ENCODE measurements at places on chromosomes 16 and 17.

DNA sequence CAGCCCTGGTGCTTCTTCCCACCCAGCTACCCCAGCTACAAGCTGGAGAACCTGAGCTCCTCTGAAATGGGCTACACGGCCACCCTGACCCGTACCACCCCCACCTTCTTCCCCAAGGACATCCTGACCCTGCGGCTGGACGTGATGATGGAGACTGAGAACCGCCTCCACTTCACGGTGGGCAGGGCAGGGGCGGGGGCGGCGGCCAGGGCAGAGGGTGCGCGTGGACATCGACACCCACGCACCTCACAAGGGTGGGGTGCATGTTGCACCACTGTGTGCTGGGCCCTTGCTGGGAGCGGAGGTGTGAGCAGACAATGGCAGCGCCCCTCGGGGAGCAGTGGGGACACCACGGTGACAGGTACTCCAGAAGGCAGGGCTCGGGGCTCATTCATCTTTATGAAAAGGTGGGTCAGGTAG is 3.6 kb downstream of the GAA start:
- no peak for DNase-seq

DNA sequence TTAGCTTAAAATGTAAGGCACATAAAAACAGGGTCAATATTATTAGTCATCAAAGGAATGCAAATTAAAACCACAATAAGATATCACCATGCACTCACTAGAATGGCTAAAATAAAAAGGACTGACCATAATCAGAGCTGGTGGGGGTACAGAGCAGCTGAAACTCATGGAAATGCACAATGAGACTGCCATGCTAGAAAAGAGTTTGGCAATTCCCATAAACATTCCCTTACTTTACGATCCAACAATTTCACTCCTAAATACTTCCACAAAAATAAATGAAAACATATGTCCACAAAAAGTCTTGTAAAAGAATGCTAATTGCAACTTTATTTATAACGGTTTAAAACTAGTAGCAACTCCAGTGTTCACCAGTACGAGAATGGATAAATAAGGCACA is 36.1 kb upstream of the ERCC4 start:
- DNase-seq = no peak

DNA sequence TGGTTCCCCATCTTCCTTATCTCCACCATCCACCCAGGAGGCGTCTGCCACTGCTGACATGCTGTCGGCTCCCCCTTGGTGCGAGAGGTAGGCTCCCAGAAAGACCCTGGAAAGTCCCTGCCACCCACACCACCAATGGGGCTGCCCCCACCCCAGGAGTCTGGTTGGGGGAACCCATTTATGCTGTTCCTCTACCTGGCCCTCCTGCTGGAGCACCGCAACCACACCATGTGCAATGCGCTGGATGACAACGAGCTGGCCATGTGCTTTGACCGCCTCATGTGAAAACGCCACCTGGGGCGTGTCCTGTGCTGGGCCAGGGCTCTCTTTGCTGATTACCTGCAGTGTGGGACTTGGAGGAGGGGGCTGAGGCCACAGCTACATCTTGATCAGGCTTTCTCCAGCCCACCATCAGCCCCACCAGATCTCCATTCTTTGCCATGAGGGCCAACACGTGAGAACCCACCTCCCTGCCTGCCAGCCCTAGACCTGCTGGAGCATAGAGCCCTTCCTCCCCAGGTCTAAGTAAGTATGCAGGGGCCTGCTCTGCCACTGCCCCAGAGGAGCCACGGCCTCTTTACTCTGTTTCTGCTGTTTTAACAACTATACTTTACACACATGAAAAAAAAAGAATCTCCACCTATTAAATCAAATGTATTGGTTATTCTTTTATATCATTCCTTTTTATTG is 7.9 kb upstream of the ALDH3A1 start:
- no peak for DNase-seq

DNA sequence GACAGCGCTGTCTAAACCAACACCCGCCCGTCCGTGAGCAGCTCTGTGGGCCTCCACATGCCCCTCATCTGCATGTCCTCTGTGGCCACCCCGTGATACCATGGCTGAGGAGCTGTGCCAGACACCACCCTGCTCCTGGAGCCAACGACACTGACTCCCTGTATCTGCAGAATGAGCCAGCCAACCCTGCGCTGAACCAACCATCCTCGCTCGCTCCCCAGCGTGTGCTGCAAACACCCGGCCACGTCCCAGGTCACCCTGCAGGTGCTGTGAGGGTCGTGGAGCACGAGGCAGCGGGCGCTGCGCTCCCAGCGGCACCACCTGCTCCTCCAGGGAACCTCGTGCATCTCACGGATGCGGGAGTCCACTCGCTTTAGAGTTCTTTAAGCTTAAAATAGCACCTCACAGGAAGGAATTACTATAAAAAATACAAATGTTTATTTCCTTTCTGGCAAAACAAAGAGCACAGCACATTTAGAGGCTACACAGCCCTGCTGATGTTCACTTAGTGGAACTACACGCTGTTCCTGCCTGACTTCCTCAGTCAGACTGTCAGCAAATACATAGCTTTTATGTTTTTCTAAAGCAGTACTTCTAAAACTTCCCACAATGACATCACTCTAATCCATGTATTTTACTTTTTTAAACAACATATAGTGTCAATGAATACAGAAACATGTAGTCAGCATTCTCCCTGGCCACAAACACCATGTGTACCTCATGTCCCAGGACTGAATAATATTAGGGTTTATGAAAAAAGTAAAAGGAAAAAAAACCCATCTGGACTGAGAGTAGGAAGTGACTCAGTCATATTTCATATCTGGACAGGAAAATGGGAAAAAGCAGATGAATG is 43.5 kb downstream of the MAP1LC3B start:
- DNase-seq = no peak

DNA sequence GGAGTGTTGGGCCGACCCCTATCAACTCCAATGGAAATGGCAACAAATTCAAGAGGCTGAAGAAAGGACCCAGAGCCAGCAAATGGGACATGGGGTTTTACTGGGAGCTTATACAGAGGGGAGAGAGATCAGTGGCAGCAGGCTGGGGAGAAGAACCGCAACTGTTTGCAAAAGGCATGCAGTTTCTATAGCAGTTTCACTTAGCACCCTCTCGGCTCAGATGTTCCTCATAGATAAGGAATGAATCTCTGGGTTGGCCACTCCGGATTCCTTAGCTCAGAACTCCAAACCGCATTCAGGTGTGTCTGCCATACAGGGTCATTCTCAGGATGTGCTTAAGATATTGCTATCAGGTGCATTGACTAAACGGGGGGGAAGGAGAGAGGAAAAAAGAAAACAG is 71.1 kb upstream of the RPL38 start:
- DNase-seq = no peak

GRCh38 chr16:88983771-88984687 is 7.0 kb upstream of the CBFA2T3 start:
- DNase-seq = no peak

DNA sequence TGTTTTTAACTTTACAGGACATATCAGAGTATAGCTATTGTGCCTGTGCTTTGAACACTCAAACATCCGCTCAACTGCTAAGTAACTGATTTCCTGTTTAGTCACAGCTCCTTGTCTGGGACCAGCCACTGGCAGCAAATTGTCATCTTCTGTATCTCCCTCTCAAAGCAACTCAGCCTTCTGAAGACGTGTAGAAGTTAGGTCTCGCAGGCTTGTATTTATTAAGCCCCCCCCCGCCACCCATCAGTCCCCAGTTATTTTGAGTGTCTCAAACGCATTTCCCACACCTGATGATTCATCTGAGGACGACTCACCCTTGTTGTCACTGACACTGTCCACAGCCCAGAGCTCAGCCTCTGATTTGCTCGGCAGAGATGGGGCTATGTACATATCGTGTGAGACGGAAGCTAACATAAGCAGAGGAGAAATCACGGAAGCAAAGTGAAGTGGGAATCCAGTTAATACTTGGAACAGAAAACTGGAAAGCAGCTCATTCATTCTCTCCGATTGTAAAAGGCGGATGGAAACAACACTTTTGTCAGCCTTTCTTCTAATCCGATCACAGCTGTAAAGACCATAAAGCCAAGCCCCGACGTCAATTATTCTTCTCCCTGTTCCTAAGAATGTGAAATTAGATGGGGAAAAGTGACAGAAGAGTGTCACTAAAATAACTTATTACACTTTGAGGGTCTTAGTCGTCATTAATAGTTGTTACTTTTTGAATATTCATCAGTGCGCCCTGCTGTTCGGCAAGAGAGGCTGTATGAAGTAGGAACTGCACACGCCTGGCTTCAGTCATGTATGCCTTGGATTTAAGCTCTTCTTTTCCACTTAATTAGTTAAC is 64.2 kb downstream of the PITPNC1 start:
- peak; percentile 77 for DNase-seq
